ENCODE measurements at places on chromosomes 4 and X.

DNA sequence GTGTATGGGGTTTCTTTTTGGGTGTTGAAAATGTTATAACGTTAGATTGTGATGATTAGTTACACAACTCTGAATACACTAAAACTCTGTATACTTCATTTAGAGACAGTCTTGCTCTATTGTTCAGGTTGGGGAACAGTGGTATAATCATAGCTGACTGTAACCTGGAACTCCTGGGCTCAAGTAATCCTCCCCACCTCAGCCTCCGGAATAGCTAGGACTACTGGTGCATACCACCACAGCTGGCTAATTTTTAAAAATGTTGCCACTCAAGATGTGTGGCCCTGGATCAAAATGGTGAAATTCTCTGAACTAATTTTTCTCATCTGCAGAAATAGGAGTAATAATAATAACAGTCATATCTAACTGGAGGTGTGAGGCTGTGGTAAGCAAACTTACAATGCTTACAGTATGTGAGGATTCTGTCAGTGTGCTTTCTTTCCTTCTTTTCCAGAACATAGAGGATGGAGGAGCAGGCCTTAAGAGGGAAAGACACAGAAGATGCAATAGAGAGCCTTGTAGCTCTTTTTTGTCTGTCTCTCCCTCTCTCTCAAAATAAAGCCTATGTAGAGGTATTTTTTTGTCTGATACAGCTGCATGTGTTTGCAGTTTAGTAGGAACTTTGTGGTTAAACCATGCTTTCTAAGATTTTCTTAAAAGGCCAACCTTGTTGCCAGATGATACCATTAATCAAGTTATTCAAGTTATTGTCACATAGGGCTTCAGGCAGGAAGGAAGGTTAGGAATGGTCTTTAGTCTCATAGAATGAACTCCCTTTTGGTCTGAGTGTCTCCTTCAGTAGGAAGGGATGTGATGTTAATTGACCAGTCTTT lies 7.5 kb downstream of the ADD1 start:
- DNase-seq, result no peak

- no peak for DNase-seq
Observed at GRCh38 chrX:139974471-139974870, 9.2 kb upstream of the CXorf66 start.

DNA sequence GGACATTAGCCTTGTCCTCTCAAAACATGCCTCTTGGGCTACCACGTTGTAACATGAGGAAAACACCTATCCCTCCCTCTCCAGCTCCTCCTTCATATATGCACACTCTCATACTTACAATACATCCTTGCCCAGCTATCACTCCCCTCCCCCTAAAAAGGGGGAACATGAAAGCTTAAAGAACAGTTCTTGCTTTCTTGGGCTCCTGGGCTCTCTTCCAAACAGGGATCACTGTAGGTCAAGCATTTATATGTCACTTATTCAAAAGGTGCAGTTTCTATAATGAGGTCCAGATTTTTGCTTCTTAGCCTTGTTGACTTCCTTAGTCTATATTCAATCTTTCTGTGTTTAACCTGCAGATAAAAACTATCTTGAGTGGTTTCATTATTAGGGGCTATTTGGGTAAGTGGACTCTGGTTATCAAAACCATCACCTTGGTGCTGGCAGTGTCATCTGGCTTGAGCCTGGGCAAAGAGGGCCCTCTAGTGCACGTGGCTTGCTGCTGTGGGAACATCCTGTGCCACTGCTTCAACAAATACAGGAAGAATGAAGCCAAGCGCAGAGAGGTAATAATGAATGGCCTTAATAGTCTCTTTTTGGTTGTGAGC lies 119.4 kb downstream of the AKAP4 start:
- DNase-seq, result no peak

- no peak for DNase-seq
Observed at GRCh38 chr4:68734095-68734494, 63.6 kb upstream of the UGT2B15 start.

- DNase-seq, result no peak
Observed at GRCh38 chr4:3256230-3257102, 7.5 kb downstream of the MSANTD1 start.

DNA sequence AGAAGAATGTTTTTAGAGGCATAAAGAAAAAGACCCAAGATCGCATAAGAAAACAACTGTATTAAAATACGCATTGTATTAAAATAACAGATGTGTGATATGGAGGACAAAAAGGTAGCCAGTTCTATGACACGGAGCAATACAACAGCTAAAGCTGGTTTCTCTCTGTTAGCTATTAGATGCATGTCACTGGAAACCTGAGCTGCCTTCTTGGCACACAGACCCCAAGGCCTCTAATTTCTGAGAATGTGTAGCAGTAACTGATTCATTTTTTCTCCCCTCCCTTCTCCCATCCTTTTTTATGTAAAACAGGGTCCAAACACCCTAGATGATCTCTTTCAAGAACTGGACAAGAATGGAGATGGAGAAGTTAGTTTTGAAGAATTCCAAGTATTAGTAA lies 4.1 kb downstream of the S100G start:
- no peak for DNase-seq

- no peak for DNase-seq
Observed at GRCh38 chr4:163587867-163588266, 93.4 kb downstream of the TMA16 start.

- no peak for DNase-seq
Observed at GRCh38 chrX:68286076-68286475, 147.2 kb downstream of the OPHN1 start.

- no peak for DNase-seq
Observed at GRCh38 chr4:4248885-4249203, 821 bp upstream of the TMEM128 start.

DNA sequence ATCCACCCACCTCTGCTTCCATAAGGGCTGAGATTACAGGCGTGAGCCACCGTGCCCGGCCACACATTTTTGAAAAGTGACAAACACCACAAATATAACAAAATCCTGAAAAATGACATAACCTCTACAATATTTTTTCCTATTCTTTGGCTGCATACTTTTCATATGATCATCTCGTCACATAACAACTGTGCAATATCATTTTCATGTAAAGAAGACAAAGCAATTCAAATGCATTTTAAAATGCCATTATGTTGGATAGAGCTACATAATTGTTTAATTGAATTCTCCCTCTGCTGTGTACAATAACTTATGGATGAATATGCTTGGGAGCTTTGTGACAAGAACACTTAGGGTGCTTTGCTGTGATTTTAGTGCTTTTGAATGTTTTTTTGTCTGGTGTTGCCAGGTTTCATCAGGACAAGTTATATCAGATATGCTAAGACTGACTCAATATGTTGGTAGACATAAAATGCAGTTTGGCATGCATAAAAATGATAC lies 132.9 kb downstream of the CHIC2 start:
- DNase-seq, result no peak

DNA sequence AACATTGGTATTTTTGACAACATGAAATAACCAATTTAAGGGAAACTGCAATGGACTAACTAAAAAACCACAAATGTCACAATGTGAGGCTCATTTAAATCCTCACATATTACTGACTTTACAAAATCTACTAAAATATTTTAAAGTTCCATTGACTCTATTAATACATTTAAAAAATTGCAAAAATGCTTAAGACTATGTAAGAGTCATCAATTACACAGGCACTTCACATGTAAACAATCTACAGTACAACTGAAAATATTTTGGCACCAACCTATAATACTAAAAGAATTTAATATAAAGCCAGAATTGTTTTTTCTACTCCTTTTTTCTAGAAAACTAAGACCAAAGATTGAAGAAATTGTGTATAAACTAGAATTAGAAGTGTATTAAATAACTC lies 76.8 kb upstream of the RBMXL3 start:
- no peak for DNase-seq

- DNase-seq, result no peak
Observed at GRCh38 chrX:3295731-3296130, 50.7 kb downstream of the MXRA5 start.

- DNase-seq, result no peak
Observed at GRCh38 chrX:78327370-78328086, at the start of gene CYSLTR1. TSS of gene CYSLTR1 (minus strand) at chrX:78327611. CDS start at chrX:78273746, 53,865 bp downstream.

DNA sequence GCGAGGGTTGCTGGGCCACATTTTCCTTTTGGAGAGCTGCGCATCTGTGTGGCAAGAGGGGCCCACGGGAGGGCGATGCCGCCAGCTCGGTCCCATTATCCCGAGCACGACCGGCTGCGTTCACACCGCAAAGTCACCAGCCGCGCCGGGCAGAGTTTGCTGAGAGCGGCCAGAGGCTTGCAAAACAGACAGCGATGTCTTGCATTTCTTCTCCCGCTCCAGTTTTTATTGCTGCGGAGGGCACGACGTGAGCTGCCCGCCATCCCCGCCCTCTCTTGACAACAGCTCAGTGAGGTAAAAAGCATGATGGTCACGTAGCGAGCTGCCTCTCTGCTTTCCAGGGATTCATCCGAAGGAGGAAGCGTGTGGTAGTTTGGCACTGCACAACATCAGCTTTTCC lies 102.1 kb upstream of the TENM3 start:
- DNase-seq, result peak; percentile 63

DNA sequence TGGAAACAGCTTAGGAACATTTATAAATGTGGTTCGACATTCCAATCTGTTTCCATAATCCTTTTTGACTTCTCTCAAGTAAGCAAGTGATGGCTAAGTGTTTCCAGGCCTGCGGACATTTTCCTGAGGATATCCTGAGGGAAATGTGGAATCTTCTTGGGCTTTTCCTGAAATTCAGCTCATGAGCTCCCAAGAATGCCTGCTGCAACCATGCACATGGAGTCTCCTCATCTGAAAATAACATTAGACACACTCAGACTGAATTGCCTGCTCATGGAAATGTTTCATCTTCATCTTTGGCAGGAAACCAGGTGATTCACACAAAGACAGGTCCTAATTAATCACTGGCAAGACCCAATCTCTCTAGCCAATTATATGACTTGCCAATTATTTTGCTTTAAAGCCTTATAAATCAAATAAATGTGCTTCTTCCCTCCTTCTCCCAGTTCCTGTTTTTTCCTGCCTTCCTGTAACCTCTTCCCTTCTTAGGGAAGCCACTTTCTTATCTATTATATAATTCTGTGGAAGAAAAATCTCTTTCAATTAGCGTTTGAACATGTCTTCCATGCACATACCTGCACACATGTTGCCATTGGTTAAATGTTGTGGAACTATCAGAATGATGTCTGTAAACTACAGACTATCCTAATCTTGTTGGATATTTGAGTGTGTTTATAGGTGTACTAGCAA lies 104.6 kb upstream of the MXRA5 start:
- no peak for DNase-seq

DNA sequence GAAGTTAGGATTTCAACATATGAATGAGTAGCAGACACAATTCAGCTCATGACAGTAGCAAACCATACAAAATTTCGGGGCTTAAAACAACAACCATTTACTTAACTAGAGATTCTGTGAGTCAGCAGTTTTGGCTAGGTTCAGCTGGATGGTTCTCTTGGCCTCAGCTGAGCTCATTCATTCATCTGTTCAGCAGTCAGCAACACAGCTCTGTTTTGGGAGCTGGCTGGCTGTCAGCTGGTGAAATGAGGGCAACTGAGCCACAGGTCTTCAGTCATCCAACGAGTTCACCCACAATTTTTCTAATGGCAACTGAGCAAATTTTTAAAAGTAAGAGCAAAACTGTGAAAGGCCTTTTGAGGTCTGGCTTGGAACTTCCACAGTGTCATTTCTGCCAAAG lies 2005.1 kb upstream of the AGA start:
- no peak for DNase-seq

GRCh38 chrX:1851527-1851926 lies 236.7 kb downstream of the ASMT start:
- no peak for DNase-seq

DNA sequence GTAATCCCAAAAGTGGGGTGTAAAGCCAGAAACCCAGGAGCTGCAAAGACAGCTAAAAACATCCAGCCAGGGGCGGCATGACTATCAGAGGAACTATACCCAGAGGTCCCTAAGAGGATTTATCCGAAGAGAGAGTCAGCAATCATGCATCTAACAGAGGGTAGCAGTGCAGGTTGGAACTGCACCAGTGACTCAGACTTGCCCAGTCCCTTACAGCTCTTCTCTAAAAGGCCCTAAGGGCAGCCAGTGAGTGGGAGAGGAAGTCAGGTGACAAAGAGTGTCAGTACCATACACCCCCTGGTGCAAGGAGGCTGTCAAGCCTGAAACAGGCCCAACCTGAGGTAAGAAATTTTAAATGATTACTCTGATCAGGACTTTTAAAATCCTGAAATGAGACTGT lies 88.1 kb downstream of the CAMK2D start:
- DNase-seq, result no peak

DNA sequence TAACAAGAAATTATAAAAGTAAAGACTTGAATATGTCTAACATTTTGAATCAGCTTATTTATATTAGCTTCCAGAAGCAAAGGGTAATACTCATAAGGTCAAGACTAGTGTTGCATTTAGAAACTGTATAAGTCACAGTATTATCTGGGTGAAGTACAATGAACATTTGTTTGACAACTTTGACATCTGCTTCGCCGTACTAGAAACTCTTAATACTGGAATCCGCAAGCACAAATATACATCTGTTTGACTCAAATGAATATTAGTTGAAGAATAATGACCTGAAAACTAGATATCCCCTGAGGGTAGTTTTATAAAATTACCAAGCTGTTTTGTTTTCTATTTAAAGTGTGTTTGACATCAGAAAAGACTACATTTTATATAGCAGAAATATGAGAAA lies 135.4 kb upstream of the ATOH1 start:
- DNase-seq, result no peak

DNA sequence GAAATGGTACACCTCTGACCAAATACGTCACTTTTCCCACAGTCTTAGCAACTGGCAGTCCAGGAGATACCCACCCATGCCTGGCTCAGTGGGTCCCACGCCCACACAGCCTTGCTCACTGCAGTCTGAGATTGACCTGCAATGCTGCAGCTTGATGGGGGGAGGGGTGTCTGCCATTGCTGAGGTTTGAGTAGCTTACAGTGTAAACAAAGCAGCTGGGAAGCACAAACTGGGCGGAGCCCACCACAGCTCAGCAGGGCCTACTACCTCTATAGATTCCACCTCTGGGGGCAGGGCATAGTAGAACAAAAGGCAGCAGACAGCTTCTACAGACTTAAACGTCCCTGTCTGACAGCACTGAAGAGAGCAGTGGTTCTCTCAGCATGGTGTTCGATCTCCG lies 52.7 kb downstream of the AMER1 start:
- DNase-seq, result no peak

DNA sequence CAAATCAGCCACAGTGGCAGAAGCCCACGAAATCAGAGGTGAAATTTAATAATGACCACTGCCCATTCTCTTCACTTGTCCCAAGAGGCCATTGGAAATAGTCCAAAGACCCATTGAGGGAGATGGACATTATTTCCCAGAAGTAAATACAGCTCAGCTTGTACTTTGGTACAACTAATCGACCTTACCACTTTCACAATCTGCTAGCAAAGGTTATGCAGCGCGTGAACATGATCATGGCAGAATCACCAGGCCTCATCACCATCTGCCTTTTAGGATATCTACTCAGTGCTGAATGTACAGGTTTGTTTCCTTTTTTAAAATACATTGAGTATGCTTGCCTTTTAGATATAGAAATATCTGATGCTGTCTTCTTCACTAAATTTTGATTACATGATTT lies at the start of gene F9:
Gene F9 (plus strand): TSS at position 190 of the 400 bp plus-strand sequence. CDS start 26 bp downstream, at position 216.
- no peak for DNase-seq

GRCh38 chrX:95764972-95765451 lies 919.6 kb upstream of the DIAPH2 start:
- no peak for DNase-seq

GRCh38 chrX:150926304-150926703 lies 27.8 kb upstream of the CD99L2 start:
- no peak for DNase-seq

Data from right forelimb (tissue), 1 donor.